ENCODE measurements at places on chromosomes 13 and 19.

- no peak for DNase-seq
Observed at GRCh38 chr19:19487950-19488874, 27.1 kb downstream of the TSSK6 start.

DNA sequence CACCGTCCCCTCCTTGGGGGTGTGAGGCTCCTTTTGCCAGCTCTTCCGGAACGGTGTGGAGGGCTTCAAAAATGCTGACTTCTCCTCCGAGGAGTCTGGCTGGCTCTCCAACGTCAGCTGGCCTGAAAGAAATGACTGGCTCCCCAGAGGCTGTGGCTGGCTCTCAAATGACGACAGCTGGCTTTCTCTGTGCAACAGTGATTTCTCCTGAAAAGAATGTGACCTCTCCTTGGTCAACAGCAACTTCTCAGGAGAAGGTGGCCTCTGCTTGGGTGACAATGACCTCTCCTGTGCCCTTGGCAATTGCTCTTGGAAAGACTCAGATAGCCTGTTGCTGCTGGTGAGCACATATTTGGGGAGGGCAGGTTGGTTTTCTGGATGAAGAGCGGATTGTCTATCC is 29.2 kb downstream of the ONECUT3 start:
- DNase-seq = no peak

DNA sequence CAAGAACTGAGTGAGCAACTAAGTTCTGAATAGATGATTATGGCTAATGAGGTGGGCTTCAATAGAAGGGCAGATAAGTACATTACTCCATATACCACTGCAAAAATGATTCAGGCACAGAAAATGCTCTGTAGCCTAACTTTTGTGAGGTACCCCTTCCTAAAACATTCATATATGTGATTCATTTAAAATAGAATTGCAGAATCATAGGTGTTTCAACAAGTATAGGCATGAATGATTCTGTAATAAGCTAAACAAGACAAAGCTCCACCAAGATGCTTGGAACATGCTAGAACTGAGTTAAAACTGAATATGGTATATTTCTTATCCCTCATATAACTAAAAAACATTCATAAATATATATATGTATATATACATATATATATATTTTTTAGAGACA is 12.1 kb downstream of the KBTBD7 start:
- DNase-seq = no peak

DNA sequence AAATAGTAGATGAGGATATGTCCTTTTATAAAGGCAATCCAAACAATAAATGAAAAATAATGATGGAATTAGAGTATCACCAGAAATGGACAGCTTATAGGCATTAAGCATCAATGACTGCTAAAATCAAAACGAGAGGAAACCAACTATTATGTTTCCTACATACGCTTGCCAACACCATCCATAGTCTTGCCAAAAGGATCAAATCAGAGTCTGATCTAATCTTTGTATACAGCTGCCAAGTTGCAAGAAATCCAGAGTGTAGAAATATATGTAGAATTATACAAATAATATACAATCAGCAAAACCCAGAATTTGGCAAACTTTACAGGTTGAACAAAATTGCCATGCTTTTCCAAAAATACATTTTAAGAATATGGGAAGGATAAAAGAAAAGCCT is 1661.6 kb downstream of the SLITRK1 start:
- DNase-seq = no peak

All from NCI-H1930 (cell line).